ENCODE measurements at places on chromosomes 5 and 9.

- peak; percentile 65 for DNase-seq
These were observed 136.5 kb upstream of the STK32A start for GRCh38 chr5:147098233-147098790.

DNA sequence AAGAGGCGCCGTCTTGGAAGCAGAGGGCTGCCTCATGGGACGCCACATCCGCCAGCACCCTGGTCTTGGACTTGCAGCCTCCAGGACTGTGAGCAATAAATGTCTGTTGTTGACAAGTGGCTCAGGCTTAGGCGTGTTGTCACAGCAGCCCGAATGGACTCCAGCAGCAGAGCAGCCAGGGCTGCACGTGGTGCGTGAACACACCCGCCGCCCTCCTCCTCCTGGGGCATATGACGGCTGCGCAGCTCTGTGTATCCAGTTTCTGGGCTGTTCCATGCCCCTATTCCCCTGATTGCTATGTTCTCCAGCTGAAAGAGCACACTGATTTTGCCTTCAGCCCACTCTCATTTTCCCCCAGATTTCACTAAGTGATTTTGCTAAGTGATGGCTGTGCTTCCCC is 36.0 kb upstream of the CLPTM1L start:
- DNase-seq = peak; percentile 15

GRCh38 chr9:124197177-124198095 is 60.3 kb upstream of the NEK6 start:
- DNase-seq = no peak

DNA sequence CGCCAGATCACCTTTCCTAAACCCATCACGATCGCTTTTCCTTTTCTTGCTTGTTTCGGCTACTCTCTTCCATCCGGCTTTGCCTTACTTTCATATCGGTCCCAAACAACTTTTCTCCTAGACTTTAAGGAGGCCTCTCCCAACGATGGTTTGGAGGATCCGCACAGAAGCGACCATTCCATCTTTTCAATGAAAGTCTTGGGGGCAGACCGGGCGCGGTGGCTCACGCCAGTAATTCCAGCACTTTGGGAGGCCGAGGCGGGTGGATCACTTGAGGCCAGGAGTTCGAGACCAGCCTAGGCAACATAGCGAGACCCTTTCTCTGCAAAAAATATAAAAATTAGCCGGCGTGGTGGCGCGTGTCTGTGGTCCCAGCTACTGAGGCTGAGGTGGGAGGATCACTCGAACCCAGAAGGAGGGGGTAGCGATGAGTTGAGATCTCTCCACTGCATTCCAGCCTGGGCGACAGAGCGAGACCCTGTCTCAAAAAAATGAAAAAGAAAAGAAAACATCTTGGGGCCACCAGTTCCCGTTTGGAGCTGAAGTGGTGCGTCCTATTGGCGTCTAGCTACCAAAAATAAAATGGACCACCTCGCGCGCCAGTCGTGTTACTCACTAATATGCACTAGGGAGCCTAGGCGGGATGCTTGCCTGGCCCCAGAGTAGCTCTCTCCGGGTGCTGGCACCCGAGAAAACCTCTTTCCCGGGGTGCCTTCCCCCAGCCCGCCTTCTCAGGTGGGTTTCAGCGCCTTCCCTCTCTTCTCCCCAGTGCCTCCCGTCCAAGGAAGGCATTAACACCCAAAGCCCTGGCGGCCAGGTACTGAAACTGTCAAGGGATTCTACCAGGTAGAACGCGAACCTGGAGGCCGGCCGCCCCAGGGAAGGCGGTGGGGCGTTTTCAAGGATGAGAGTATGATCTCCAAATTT is 800 bp upstream of the AP3B1 start:
- DNase-seq = no peak

DNA sequence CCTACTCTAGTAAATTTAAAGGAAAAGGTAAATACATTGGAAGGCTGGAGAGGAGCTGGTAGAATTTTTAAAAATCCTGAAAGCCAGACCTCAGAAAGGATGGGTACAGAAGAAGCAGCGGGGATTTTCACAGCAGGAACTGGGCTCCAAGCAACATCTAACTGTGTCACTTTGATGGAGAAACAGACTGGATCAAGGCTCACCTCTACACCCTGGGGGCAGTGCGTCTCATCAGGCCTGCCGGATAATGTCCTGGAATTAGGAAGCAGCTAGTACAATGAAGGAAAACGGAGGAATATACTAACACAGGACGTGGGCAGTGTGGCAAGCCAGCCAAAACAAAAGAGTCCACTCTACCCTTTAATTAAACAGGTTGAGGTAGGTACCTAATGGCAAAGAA is 463.6 kb downstream of the TAF11L14 start:
- no peak for DNase-seq

DNA sequence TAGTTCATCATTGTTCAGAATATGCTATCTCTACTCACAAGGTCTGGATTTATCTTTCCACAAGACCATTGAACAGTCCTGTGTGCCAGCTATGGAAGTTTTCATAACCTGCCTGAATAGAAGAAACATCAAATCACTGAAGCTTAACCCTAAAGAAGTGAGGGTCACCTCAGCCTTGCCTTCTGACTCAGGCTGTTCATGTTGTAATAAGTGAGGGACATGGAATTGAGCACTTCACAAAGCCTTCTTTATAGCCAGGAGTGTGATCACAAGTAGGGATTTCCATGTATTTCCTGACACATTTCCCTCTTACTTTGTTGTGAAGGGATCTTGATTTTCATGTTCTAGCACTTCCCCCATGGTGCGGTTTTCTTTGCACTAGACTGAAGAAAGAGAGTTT is 577.5 kb upstream of the WWC1 start:
- DNase-seq = no peak

GRCh38 chr5:44002381-44002901 is 386.8 kb downstream of the FGF10 start:
- peak; percentile 93 for DNase-seq

DNA sequence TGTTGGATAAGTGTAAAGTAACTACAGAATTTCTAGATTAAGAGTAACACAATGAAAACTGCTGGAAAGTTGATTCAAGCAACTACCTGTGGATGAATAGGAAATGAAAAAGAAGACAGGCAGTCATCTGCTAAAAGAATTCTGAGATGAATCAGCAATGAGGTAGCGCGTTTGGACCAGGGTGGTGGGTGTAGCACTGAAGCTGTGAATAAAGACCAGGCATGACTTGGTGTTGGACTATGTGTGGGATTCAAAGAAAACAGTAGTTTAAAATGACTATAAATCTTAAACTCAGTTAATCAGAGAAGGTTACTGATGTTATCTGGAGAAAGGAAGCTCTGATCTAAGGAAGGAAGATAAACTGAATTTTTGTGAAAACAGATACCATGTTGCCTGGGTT is 159.8 kb downstream of the FBN2 start:
- no peak for DNase-seq

GRCh38 chr5:126811515-126812198 is 34.7 kb downstream of the LMNB1 start:
- no peak for DNase-seq

- DNase-seq = no peak
These were observed 192.3 kb downstream of the PALM2AKAP2 start for GRCh38 chr9:109972026-109972882.

DNA sequence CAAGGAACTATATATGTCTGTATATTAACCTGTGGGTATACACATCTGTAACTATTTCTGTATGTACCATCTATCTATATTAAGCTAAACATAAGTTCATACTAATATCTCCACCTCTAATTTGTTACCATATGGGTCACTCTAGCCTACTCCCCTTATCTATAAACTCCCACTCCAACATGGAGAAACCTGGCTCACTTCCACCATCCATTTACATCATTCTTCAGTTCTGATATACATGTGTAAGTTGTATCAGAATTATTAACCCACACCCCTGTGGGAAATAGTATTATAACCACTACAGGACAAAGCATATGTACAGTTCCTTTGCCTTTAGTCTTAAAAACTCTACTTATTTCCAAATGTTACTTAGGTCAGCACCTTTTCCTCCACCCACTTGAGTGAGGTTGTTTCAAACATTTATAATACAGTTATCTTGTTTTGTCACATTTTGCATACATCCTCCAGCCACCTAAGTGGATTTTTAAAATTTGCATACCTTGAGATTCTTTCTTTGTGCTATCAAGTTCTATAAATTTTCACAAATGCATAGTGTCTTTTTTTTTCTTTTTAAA is 10.6 kb downstream of the NDFIP1 start:
- no peak for DNase-seq

DNA sequence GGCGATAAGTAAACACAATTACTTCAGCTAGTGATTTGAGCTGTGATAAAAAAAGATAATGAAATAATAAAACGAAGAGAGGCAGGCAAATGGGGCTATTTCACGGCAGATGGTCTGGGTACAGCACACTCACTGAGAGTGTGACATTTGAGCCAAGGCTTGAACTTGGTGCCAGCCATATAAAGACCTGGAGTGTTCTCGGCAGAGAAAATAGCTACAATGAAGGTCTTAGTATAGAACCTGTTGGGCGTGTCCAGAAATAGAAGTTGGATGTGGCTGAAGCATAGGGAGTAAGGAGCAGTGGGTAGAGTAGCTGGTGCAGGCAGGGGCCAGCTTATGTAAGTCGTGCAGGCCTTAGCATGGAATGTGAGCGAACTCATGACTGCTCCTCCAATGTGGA is 660.3 kb upstream of the WWC1 start:
- DNase-seq = no peak

- no peak for DNase-seq
These were observed 94.8 kb upstream of the CDH12 start for GRCh38 chr5:22947921-22948320.

DNA sequence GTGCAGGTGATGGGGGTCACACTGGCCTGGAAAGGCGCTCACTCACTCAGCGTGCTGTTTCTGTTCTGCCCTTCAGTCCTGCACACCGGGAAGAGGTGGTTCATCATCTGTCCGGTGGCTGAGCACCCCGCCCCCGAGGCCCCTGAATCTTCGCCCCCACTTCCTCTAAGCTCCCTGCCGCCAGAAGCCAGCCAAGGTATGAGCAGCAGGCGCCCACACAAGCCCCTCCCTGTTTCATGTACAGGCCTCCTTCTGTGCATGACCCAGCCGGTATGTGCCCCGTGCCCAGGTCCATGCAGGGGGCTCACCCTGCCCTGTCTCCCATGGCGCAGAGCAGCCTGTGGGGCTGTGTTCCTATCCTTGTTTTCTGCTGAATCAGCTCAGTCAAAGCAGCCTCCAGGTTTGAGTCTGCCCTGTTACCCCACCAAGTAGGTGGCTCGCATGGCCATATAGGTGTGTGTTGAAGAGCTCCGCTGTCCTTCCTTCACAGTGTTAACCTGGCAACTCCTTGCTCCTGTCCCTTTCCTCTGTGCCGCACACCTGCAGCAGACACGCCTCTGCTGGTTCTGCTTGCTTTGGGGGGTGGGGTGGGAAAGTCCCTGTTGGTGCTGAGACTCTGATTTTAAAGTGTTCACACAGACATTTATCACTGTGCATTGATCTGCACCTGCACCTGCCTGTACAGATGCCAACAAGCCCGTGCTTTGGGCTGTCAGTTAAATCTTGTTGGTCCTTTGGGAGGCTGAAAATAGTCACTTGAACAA is 84.8 kb downstream of the WNK2 start:
- peak; percentile 95 for DNase-seq

- no peak for DNase-seq
These were observed 547.8 kb downstream of the CCDC171 start for GRCh38 chr9:16100537-16101091.

GRCh38 chr5:26121338-26121737 is 917.0 kb downstream of the CDH9 start:
- peak; percentile 13 for DNase-seq

DNA sequence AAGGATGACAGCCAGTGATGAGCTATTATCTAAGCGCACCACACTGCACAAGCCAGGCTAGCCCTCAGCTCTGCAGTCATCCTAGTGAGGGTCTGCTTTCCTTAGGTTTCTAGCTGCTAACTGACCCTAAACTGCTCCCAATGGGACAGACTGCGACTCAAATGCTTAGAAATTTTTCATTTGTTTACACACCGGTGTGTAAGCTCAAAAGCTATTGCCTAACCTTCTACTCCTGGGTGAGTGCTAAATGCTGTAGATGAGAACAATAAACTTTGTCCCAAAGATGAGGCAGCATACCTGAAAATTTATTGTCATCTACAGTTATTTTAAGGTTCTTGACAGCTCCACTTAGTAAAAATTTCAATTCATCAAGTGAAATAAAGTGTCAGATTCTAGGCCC is 311.4 kb downstream of the TMEM167A start:
- DNase-seq = no peak

DNA sequence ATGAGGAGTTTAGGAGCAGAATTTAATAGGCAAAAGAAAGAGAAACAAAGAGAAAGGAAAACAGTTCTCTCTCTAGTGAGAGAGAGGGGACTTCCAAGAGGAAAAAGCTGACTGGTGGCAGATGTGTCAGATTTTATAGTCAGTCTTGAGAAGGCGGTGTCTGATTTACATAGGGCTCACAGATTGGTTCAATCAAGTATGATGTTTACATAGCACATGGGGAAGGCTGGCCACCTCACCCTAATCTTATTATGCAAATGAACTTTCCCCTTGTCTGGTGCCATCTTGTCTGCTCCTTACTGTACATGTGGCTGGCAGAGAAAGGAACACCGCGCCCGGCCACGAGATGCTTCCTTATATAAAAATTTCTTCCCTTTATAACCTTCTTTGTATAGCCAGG is 24.7 kb downstream of the UNC13B start:
- no peak for DNase-seq

All from DMS153 (cell line).